Non-pigmented ciliary epithelial cell (primary cell): ENCODE measurements at places on chromosomes 2 and 18.

GRCh38 chr2:237702441-237703391 lies 75.3 kb downstream of the LRRFIP1 start:
- DNase-seq, result no peak

DNA sequence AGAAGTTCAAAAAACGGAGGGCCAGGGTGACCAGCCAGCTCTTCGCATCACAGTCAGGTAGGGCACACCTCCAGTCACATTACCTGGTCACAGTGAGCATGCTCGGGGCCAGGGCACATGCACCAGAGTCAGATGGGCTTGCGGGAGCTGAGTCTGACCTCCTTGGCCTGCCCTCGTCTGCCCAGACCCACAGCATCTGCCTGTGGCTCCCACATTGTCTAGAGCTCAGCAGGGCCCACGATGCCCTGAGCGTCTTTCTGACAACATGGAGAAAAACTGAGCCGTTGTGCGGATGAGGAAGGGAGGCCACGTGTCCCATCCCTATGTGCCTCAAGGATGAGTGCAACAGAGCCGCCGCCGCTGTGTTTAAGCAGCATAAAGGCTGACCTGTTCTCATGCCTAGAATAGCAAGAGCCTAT lies 37.6 kb downstream of the CRACDL start:
- no peak for DNase-seq

DNA sequence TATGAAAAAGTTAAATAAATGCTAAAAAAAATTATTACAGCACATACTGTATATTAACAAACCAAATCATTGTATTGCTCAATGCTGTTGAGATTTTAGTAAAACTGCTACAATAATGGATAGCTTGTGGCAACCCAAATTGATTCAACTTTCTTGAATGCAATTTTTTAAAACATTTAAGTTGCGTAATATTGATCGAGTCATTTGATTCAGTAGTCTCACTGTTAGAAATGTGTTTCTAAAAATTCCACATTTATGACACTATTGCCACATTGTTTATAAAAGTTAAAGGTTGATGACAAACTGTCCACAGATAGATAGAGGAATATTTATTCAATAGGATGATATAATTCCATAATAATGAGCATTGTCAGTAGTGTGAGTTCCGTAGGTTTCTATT lies 640.7 kb upstream of the CRIM1 start:
- DNase-seq, result no peak

- no peak for DNase-seq
These were observed 89.4 kb downstream of the HDAC4 start for GRCh38 chr2:239311132-239312040.
